ENCODE measurements at places on chromosomes 6 and 20.

DNA sequence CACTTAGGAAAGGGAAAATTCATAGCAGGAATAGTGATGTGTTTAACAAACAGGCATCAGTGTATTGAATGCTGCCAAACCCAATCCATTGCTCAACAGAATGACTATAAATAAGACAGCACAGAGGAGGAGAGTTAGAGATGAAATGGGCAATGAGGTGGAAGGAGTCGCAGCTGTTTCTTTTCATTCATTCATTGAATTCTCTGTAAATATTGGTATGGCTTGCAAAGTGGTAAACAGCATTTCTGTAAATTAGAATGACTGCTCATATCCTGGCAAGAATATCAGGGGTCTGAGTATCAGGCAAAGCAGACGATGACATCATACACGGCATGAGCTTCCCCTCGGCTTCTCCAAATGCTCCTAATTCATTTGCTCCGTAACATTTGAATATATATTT lies 703.6 kb upstream of the SLC35B3 start:
- no peak overlapping the region for H3K4me3 ChIP-seq
- no peaks in the 10 kb centered on the region for H3K36me3 ChIP-seq

DNA sequence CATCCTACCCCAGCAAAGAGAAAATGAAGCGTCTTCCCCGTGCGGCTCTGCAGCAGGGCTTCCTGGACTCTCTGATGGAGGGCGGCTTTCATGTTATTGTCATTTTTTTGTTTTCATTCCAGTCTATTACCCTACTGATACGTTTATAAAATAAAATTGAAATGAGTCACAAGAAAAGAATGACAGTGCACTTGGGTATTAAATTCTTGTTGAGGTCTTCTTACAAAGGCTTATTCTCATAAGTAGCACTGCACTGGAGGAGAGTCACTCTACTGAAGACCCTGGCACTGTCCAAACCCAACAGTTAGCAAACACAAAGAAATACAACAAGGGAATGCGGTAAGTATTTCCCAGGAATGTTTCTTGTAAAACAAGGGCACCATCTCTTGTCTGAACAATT lies 379.3 kb downstream of the MAFB start:
- H3K4me3 ChIP-seq, result no peak overlapping the region
- no peak overlapping the region for H3K27ac ChIP-seq
- no peak for DNase-seq
- no peaks in the 10 kb centered on the region for H3K27me3 ChIP-seq
- H3K36me3 ChIP-seq, result no peaks in the 10 kb centered on the region
- H3K4me1 ChIP-seq, result no peaks in the 10 kb centered on the region

DNA sequence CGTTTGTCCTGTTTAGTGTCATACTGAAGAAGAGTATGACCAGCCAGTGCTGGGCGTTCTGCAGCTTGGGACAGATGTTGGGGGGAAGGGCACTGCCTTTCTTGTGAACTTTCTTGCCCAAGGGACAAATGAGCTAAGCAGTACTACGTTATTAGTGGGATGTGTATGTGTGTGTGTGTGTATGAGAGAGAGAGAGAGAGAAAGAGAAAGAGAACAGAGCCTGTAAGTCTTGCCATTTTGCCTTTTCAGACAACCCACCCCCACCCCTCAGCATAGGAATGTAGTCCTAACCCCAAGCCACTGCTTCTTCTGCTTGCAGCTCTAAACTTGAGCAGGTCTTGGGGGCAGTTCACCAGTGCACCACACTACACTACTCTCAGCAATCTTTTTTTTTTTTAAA lies 45.5 kb downstream of the E2F3 start:
- no peak for DNase-seq
- no peaks in the 10 kb centered on the region for H3K4me1 ChIP-seq
- no peaks in the 10 kb centered on the region for H3K27me3 ChIP-seq

DNA sequence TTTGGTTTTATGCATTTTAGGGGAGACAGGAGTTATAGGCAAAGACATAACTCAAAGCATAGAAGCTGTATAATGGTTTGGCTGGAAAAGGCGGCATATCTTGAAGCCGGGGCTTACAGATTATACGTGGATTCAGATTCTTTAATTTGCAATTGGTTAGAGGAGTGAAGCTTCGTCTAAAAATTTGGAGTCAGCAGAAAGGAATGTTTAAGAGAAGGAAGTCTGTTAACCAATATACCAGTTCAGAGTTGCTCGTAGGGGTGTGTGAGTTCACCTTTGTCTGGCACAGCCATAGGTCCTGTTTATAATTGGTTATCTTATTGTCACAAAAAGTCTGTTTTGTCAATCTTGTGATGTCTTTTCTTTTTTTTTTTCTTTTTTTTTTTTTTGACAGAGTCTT lies 8.9 kb downstream of the ARHGAP40 start:
- H3K27me3 ChIP-seq, result no peaks in the 10 kb centered on the region
- no peak overlapping the region for H3K27ac ChIP-seq
- H3K36me3 ChIP-seq, result no peaks in the 10 kb centered on the region
- H3K4me1 ChIP-seq, result no peaks in the 10 kb centered on the region

DNA sequence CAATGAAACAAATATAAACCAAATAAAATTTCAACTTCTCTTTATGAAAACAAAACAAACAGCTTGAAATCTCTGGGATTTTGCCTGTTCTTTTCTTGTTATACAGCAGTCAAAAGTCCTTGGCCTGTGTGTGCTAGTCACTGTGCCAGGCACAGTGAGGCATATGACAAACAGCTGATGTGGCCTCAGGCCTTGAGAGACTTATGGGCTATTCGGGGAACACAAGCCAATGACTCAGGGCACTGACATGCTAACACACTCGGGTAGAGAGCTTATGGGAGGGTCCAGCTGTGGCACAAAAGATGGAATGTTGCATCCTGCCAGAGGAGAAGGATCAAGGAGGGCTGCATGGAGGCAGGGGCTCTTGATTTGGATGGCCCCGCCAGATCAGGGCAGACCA lies 95.4 kb upstream of the NKX2-2 start:
- H3K4me1 ChIP-seq, result no peaks in the 10 kb centered on the region
- no peak overlapping the region for H3K27ac ChIP-seq
- no peaks in the 10 kb centered on the region for H3K36me3 ChIP-seq
- DNase-seq, result no peak
- H3K4me3 ChIP-seq, result no peak overlapping the region

GRCh38 chr6:47529734-47530133 lies 52.1 kb downstream of the CD2AP start:
- no peaks in the 10 kb centered on the region for H3K4me1 ChIP-seq
- no peak overlapping the region for H3K4me3 ChIP-seq
- peaks cover 4% of the 10 kb centered on the region for H3K36me3 ChIP-seq
- no peaks in the 10 kb centered on the region for H3K27me3 ChIP-seq

DNA sequence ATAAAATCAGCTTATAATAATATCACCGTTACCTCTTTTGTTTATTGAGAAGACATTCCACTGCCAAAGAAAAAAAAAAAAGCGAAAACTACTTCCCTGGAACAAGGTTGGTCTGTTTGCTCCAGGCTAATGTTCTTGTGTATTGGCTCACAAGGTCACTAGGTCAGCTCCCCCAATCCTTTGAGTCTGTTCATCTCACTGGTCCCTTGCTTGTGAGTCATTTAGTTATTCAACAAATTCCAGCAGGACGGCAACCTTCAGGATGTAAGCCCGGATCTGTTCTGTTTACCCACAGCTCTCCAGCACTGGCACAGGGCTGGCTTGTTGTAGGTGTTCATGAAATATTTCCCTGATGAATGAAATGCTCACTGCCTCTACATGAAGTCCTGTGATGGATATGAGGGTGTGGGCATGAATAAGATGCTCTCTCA lies 3.3 kb downstream of the ARHGAP40 start:
- H3K27ac ChIP-seq, result no peak overlapping the region
- no peaks in the 10 kb centered on the region for H3K4me1 ChIP-seq
- no peaks in the 10 kb centered on the region for H3K27me3 ChIP-seq
- no peak for DNase-seq

- H3K4me1 ChIP-seq, result no peaks in the 10 kb centered on the region
- H3K36me3 ChIP-seq, result no peaks in the 10 kb centered on the region
Measured at GRCh38 chr20:43812216-43812615, 85.4 kb upstream of the GTSF1L start.

DNA sequence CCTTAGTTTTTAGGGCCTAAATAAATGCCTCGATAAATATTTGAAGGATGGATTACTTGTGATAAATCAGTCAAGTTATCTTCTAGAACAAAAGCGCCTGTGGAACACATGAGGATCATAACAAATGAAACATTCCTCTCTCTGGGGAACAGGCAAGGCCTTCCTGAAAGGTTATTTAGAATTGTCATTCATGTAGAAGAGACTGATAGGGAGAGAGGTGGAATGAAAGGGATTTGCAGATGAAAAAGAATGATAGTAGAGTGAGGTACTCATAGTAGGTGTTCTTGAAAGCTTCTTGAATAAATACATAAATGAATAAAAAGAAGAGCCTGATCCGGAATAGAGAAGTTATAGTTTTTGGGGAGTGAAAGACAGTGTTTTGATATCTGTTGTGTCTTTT lies 30.5 kb downstream of the TSPYL4 start:
- no peaks in the 10 kb centered on the region for H3K27me3 ChIP-seq
- H3K4me1 ChIP-seq, result no peaks in the 10 kb centered on the region

DNA sequence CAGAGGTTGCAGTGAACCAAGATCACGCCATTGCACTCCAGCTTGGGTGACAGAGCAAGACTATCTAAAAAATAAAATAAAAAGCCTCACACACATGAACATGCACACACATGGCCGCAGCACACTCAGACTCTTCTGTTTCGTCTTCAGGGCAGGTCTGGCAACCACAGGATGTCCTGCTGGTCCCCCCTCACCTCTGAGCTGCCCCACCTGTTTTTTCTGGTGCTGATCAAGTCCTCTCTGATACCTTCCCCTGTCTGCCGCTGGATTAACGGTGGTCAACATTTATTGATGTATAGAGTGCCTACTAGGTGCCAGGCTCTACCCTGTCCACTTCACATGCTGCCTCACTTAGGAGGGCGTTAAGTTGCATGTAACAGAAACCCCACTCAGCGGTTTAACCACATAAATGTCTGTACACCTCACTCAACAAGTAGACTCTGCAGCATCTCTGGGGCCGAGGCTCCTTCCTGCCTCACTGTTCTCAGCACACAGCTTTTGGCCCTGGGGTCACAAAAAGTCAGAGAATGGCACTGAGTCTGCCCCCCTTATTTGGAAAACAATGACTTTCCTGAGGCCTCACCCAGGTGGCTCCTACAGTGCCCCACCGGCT lies 4.5 kb upstream of the AP5S1 start:
- H3K36me3 ChIP-seq, result no peaks in the 10 kb centered on the region
- no peaks in the 10 kb centered on the region for H3K27me3 ChIP-seq
- no peak for DNase-seq
- peaks cover 20% of the 10 kb centered on the region for H3K4me1 ChIP-seq

DNA sequence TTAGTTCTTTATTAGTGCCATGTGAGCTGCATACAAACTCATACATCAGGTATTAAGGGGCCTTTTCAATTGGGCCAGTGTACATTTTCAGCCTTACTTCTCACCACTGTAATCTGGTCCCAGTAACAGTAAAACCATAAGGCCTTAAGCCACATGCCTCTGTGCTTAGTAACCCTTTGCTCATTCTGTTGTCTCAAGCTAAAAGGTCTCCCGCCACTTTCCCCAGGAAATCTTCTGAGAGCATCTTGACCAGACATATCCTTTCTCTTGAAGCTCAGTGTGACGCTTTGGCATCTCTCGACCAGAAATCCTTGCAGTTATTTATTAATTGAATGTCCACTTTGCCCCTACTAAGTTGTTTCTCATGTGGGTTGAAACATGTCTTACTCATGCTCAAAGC lies 68.0 kb downstream of the CYP39A1 start:
- peaks cover 2% of the 10 kb centered on the region for H3K4me1 ChIP-seq
- H3K27ac ChIP-seq, result no peak overlapping the region
- no peak for DNase-seq
- H3K27me3 ChIP-seq, result no peaks in the 10 kb centered on the region

GRCh38 chr6:12436224-12436623 lies 146.1 kb downstream of the EDN1 start:
- no peaks in the 10 kb centered on the region for H3K27me3 ChIP-seq
- H3K36me3 ChIP-seq, result no peaks in the 10 kb centered on the region
- DNase-seq, result no peak
- no peaks in the 10 kb centered on the region for H3K4me1 ChIP-seq
- H3K4me3 ChIP-seq, result no peak overlapping the region

DNA sequence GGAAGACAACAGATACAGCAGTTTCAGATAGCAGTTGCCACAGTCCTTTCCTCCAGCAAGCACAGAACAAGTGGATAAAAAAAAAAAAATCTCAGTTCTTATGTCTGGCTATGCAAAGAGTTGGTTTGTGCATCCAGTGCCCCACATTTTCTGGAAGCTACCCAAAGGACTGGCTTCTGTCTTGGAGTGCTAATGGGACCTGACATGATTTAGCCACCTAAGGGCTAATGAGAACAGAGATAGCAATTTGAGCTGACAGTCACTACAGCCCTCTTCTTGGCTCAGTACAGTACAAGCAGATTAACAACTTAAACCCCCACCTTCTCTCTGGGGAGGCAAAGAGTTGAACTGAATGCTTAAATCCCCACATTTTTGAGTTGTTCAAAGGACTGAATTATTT lies 976.8 kb downstream of the TBC1D32 start:
- no peak overlapping the region for H3K4me3 ChIP-seq
- H3K4me1 ChIP-seq, result no peaks in the 10 kb centered on the region
- no peaks in the 10 kb centered on the region for H3K27me3 ChIP-seq
- H3K36me3 ChIP-seq, result no peaks in the 10 kb centered on the region

- no peak for DNase-seq
- no peaks in the 10 kb centered on the region for H3K4me1 ChIP-seq
- H3K4me3 ChIP-seq, result no peak overlapping the region
- H3K27me3 ChIP-seq, result no peaks in the 10 kb centered on the region
Measured at GRCh38 chr6:145247692-145248419, 487.5 kb downstream of the EPM2A start.

DNA sequence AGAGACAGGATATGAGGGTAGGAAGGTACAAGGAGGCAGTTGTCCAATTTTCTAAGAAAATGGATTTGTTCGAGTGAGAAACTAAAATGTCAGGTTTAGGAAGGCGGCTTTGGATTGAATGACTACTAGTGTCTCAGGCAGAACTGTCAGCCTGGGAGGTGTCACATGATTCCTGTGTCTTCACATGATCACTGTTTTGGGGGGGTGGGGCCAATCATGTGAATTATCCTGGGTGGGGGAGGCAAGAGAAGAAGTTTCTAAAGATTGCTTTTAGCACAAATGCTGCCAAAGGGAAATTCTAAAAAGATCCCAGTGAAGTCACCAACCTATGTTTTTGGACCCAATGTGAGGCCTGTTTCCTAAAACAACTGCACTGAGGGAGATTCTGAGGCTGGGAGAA lies 2.3 kb downstream of the SIRPA start:
- H3K36me3 ChIP-seq, result no peaks in the 10 kb centered on the region
- H3K4me1 ChIP-seq, result no peaks in the 10 kb centered on the region
- H3K27ac ChIP-seq, result no peak overlapping the region
- DNase-seq, result no peak
- H3K4me3 ChIP-seq, result no peak overlapping the region
